ENCODE measurements at places on chromosomes 12 and 14.

GRCh38 chr14:68473794-68474193 lies 319.1 kb downstream of the ZFP36L1 start:
- no peak for DNase-seq

GRCh38 chr12:128649902-128650301 lies 173.9 kb downstream of the SLC15A4 start:
- no peak for DNase-seq

- no peak for DNase-seq
These were observed 24.4 kb upstream of the EID3 start for GRCh38 chr12:104279164-104279563.

DNA sequence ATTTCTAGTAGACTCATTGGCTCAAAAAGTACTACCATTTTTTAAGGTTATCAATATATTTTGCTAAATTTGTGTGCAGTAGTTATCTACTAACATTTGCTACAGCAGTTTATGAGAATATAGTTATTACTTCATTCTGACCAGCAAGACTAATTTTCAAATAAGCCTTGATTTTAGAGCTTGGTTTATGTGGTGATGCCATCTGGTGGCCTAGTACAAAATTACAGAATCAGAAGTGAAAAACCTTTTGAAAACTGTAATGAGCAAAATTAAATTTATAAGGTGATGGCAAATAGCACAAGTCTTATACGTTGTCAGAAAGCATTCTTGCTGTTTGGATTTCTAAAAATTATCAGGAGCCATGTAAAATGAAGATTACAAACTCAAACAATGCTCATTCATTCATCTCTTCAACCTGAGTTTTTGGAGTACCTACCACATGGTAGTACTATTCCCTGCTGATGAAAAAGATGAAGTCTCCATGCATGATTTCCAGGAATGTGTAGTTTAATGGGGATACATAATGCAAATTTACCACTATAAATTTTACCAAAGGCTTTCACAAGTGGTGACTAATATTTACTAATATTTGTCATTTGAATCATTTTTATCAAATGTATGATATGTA lies 51.0 kb downstream of the MAGOHB start:
- DNase-seq, result peak; percentile 28

DNA sequence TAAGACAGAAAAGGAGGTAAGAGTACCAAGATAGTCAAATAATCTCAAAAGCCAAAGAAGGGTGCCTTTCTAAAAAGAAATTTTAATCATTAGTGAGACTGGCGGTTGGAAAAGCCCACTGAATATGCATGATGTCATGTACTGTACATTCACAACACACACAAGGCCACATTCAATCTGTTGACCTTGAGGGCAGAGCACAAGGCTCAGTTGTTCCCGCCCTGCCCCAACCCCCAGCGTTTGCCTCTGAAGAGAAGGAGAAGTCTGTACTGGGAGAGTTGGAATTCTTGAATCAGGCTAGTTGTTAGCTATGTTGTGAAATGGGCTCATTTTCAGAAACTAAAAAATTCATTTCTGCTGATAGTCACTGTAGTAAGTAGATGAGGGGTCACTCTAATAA lies 50.2 kb upstream of the NID2 start:
- no peak for DNase-seq

DNA sequence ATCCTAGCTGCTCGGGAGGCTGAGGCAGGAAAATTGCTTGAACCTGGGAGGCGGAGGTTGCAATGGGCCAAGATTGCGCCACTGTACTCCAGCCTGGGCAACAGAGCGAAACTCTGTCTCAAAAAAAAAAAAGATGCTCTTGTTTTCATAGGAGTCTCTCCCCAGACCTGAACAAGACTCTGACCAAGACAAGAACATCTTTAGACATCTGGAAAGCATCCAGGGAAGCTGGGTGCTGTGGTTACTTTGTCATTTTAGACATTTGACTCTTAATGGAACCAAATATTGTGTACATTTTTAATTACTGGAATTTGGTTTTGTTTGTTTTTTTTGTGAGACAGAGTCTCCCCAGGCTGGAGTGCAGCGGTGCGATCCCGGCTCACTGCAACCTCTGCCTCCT lies 21.1 kb upstream of the ATF1 start:
- DNase-seq, result no peak

- no peak for DNase-seq
These were observed 1.4 kb downstream of the ZNF385A start for GRCh38 chr12:54383041-54383609.

- no peak for DNase-seq
These were observed 28.3 kb upstream of the HIGD1C start for GRCh38 chr12:50924131-50924438.

DNA sequence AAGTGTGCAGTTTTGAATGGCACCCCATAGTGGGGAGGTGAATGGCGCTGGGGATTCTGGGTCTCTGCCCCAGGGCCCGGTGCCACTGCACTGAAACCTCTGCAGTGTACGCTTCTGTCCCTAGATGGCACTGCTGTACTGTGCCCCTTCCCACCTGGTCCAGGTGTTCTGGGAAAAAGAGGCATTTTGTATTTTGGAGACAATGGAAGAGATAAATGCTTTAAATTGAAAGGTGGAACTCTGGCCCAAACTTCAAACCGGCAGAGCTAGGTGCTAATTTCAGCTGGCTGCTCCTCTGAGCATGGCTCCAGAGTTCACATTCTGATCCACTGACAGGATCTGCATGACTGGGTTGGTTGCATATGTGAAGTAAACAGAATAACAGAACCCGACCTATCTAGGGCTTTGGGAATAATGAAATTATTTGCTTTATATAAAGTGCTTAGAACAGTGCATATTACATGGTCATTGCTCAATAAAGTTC lies 52.2 kb downstream of the KRT80 start:
- DNase-seq, result peak; percentile 62

- DNase-seq, result no peak
These were observed 1.1 kb downstream of the PTPN6 start for GRCh38 chr12:6952121-6952862.
